NCI-H1048 (cell line): ENCODE measurements at places on chromosomes 12 and 14.

- no peak for DNase-seq
These were observed 723 bp downstream of the KIF21A start for GRCh38 chr12:39441963-39442830.

- DNase-seq: no peak
These were observed 14.3 kb downstream of the ARF6 start for GRCh38 chr14:49907186-49907585.

DNA sequence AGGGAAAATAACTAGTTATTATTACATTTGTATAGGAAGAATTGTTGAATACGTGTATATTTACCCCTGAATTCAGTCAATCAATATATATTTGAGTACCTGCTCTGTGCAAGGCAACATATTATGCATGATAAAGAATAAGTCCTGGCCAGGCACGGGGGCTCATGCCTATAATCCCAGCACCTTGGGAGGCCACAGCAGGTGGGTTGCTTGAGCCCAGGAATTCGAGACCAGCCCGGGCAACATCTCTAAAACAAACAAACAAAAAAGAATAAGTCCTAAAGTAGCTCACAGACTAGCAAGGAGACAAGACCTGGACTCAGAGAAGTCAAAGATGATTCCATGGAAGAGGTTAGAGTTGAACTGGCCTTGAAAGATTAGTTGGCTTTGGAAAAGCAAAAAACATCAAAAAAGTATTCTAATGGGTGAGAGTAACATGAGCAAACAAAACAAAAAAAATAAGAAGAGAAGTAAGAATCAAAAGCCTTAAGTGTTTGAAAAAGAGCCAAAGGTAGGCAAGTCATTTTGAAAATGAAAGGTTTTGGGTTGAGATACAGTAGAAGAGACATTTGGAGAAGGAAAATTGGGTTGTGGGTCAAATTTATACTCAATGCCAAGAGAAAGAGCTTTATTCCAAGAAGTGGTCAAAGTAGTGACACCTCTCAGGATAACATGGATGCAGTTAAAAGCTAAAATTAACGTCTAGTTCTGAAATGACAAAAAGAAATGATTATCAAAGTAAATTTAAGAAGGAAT is 115.2 kb upstream of the BCAT1 start:
- no peak for DNase-seq

GRCh38 chr14:103123634-103124500 is 606 bp downstream of the TNFAIP2 start:
- DNase-seq: no peak

- DNase-seq: no peak
These were observed 23.2 kb upstream of the BICD1 start for GRCh38 chr12:32083489-32083888.

- DNase-seq: no peak
These were observed 814.9 kb downstream of the LRFN5 start for GRCh38 chr14:42421377-42422078.

DNA sequence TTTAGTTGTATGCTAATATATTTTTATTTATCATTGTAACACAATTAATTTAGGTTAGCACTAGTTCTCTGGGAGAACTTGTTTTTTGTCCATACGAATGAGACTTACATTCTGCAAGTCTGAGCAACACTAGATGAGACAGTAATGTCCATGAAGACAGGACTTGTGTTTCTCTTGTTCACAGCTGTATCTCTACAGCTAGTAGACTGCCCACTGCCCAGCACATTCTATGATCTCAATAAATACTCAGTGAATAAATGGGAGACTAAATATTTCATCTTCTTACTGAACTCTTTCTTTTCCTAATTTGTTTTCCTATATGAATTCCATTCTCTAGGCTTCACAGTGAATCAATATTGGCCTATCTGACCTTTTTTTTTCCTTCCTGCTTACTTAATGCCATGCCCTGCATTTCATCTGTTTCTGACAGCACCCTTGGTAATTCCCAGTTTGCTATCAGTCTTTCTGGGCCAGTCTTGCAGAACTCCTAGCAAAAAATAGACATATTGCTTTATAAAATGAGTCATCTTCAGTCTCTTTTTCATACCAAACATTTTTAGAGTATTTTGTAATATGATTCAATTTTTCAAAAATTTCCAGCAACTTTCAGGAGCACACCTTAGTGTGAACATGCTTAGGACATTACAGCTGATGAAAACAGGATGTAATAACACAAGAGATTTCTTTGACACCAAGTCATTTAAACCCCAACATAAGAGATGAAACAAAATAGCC is 185.5 kb upstream of the ATP2B1 start:
- DNase-seq: no peak

GRCh38 chr12:123163227-123163626 is 12.3 kb upstream of the PITPNM2 start:
- DNase-seq: peak; percentile 45

GRCh38 chr12:109596418-109597244 is 23.0 kb downstream of the MVK start:
- DNase-seq: no peak

DNA sequence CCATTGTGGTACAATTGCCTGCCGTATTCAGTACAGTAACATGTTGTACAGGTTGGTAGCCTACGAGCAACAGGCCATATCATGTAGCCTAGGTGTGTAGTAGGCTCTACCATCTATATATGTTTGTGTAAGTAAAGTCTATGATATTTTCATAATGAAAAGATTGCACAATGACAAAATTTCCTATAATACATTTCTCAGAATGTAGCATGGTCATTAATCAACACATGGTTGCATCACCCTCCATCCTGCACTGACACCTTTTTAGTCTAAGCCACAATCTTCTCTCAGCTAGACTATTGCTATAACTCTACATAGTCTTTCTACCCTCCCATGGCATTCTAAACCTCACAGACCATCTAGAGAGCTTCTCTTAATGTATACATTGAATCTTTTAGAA is 158.5 kb upstream of the HMGA2 start:
- no peak for DNase-seq

DNA sequence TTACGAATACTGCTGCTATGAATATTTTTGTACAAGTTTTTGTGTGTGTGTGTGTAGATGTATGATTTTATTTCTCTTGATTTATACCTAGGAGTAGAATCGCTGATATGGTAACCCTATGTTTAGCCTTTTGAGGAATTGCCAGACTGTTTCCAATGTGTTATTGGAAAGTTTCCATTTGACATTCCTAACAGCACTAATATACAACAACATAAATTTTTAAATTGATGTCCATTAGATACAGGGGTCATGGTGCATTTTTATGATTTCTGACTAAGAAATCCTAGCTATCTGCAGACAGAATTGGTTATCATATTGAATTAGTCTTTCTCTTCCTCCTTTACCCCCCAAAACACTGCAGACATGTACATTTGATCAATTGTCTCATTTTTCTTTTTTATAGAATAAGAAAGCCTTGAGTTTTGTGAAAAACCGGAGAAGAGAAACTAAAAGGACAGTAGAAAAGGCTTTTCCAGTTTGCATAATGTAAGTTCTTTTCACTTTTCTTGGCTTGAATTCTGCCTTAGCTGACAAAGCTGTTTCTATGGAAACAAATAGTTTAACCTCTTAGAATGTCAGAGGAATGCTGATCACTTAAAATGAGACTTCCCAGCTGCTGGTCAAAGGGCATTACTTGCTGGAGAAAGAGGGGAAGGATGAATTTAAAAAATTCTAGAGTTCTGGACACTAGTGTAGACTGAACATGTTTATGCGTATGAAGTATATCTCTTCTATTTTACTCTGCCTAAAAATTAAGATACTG is 28.2 kb downstream of the PALS1 start:
- no peak for DNase-seq

DNA sequence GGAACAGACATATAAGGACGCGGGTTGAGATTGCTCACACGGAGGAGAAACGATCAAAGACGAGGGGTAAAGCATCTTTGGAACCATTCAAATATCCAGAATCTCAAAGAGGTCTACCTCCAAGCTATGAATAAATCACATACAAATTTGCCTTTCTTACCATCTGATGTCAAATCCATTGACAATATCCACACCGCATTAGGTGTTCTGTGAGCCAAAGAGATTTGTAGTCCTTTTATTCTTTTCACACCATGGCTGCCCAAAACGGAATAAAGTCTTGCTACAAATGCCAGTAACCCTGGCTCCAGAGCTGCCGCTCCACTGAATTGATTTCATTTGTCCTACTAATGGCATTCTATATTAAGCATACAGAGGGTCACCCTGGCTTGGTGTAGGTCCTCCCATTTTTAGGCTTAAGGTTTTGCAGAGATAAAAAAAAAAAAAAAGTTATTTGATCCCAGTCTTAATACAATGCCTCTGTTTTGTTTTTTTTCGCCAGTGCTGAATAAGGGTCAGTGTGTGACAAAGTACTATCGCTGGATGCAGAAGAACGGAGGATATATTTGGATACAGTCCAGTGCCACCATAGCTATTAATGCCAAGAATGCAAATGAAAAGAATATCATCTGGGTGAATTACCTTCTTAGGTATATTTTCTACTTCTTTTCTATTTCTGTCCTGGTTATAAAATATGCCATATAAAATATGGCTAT is 157.3 kb downstream of the EGLN3 start:
- no peak for DNase-seq

DNA sequence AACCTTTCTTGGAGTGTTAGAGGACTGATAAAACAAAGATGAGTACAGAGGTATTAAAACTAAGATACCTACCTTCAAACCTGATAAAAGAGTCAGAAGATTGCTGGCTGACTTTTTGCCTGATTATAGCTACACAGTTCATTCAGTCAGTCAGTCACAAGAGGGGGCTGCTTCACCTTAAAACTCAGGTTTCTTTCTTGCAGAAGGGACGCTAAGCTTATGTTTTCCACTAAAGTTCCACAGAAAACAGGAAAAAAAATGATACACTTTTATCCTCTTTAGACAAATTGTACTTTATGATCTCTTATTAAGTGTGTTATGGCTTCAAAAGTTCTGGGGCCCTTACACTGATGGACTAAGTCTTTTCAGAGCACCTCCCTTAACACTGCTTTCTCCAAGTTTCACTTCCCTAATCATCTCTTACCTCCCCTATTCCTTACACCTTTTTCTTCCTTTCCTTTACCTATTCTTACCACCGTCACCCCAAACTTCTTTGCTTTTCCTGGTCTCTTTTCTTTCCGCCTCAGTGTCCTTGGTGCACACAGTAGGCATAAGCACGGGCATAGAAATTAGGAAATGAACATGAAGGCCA is 448.7 kb upstream of the OR4E1 start:
- no peak for DNase-seq

DNA sequence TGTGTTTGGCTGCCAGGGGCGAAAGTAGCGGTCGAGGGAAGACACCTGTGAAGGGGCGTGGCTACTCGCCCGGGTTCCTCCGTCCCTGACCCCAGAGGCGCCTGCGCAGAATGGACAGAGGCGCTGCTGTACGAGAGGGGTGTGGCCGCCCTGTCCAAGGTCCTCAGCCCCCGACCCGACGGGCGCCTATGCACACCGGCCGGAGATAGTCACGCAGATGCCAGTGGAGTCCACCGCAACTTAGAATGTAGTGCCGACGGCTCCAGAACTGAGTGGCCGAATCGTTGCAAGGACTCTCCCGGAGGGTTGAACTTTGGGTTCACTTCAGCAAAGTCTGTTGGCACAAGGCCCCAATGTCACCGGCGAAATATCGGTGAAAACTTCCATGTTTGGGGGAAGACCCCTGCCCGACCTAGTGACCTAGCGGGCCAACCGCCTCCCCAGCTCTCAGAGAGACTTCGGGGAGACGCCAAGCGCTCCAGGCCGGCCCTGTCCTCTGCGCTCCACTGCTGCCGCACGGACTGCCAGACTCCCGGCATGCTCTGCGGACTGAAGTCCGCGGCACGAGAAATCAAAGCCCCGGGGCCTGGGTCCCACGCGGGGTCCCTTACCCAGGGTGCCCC is 541 bp upstream of the RNU6-7 start:
- no peak for DNase-seq

- no peak for DNase-seq
These were observed 17.4 kb downstream of the MVK start for GRCh38 chr12:109591041-109591440.

- DNase-seq: no peak
These were observed 544 bp downstream of the ABCD4 start for GRCh38 chr14:74302152-74302628.

DNA sequence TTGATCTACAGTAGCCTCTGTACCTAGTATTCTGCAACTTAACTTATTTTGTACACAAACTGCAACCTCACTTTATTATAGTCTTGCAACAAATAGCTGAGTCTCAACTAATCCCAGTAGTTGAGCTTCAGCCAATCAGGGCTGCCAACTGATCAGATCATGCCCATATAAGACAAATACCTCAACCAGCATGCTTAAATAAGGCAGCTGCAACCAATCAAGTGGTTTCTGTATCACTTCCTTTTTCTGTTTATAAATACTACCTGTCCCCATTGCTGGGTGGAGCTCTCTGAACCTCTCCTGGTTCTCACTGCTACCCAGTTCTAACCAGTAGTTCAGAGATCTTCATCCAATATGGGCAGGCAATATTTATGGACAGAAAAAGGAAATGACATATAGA is 248.5 kb upstream of the FBXO33 start:
- DNase-seq: no peak

DNA sequence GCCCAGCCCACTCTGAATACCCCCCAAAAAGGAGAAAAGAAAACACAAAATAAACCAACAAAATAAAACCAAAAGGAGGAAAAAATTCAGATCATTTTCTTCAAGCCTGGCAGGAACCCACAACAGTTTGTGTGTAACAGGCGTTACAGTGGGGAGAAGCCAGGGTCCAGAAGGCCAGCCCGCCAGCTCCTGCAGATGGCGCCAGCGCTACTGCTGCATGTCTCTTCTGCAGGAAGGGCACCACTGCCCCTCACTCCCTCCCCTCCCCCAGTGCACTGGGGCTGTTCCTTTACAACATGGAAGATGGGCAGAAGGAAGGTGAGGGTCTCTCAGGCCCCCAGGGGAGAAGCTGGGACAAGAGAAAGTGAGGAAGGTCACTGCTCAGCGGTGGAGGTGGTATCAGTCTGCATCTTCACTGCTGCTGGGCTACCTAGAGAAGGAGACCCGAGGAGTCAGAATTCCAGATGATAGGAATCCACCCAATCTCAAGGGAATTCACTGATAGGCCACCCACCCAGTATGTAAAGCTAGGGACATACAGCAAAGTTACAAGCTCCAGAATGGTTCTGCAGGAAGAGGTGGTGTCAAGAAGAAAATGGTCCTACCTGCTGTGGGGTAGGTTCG is 2.3 kb upstream of the NOP2 start:
- DNase-seq: no peak

- DNase-seq: no peak
These were observed 14.9 kb upstream of the SCAF11 start for GRCh38 chr12:46005151-46005797.

GRCh38 chr12:90199006-90199405 is 490.4 kb upstream of the ATP2B1 start:
- DNase-seq: no peak

DNA sequence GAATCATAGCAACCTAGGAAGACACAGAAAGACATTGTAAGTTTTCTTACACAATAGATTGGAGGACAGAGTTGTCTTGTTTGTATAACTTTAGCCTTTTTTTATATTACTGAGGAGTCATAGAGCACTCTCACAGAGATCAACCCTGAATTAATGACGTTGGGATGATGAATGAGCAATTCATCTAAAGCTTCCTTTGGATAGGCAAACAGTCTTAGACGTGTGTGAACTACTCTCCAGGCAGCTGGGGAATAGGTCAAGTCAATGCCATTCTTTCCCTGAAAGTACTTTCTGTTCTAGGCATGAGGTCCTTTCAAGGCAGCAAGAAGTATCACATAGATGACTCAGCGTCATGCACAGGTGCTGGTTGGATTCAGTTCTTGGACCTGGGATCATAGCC is 369.1 kb upstream of the NOVA1 start:
- no peak for DNase-seq
